ENCODE measurements at places on chromosomes 1 and 21.

DNA sequence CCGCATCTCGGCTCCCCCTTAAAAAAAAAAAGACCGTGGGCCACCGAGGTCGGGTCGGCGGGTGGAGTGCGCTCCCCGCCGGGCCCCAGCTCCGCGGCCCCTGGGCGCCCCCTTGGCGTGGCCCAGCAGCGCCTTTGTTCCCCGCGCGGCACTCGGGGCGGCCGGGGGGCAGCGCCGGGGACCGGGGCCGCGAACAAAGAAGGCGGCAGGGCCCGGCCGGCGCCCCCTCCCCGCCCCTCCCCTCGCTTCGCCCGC lies 571 bp downstream of the MARCKSL1 start:
- no peak for DNase-seq

GRCh38 chr1:159831412-159832141 lies 4.9 kb downstream of the SLAMF8 start:
- DNase-seq = no peak

DNA sequence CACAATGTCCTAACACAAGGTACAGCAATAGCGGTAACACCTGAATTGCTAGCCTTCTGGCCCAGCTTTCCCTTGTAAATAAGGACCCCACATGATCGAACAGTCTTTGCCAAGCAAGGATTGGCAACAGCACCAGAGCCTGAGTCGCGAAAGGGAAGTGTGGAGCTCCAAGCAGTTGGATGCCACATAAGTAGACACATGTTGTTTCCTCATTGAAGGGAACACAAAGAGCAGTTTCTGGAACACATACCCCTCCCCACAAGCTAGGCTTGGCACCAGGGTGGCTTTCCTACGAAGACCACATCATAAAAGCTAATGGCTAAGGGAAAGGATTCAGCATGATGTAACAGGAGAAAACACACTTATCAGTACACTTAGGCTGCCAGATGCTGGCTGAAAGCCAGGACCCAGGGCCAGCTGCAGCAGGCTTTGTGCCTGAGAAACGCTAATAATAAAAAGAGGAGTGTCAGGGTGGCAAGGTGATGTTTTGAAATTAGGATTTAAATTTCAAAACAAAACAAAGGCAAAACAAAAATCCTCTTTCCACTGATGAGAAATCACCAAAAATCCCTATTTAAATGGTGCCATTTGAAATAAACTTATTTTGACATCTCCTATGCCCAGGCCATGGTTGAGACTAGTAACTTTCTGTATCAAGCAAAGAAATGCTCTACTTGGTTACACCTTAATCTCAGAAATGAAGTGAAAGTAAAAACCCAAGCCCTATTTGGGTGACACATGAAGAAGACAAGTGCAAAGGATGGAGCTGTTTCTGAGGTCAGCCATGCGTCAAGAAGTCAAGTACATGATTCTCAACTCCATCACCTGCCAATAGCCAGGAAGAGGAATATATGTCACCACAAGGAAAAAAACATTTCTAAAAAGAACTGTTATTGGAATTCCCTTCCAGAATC lies 11.9 kb upstream of the CPLANE2 start:
- DNase-seq = peak; percentile 75

DNA sequence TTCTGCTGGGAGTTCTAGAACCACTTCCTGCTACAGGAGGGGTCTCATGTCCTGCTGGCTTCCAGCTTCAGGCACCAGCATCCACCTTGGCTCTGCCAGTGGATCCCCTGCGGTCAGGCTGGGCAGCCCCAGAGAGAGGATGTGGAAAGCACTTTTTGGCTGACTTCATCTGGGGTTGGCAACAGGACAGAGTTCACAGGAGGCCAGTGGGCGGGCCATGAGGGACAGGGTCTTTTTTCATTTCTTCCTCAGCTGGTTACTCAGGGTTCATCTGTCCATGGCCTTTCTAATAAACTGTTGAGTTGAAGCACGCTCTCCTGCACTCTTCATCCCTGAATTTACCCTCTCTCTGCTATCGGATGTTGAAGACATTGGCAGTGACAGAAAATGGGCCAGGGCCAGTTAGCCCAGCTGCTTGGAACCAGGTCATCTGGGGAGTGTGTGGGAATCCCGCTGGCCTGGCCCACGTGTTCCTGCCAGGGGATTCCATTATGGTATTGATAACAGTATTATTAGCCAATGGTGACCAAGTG lies 45.2 kb downstream of the RPS6KA1 start:
- DNase-seq = peak; percentile 78

DNA sequence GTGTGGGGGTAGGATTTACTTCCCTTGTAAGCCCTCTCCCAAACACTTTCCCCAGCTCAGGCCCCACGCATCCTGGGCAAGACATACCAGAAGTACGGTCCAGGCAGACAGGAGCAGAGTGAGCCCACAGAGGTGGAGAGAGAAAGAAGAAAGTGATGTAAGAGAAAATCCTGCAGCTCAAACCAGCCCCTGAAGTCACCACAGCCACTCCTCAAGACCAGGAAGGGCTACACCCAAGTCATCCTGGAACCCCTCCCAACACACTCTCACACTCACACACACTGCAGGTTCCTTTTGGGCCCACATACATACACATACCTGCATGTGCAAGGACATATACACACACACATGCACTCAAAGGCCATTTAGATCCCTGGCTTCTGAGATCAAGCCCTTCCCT lies 106.8 kb downstream of the SYT2 start:
- DNase-seq = no peak

DNA sequence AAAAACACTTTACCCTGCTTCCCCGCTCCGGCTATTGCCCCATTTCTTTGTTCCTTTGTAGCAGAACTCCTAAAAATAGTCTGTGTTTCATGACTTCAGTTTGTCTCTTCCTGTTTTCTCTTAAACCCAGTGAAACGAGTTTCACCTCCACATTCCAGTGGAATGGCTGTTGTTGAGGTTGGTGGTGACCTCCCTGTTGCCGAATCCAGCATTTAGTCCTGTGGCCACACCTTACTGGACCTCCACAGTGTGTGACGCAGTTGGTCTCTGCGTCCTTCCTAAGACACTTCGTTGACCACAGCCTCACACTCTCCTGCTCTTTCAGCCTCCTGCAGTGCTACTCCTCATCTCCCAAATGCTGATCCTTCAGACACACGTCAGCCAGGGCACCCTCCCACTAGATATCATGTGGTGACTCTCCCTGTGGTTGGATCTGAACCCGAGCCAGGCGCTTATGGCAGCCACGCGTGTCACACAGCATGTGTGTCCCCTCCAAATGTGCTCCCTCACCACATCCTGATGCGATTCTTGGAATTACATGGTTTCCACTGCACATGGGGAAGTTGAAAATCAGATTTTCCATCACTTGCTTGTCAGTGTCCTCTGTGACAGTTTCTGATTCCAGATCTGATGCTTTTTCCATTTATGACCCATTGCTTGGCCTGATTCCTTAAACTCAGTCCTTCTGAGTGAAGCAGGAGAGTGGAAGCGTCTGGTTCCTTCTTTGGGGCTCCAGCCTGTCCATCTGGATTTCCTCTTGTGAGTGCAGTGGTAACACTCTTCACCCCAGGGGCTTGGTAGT lies 99.1 kb upstream of the ARTN start:
- DNase-seq = peak; percentile 49

DNA sequence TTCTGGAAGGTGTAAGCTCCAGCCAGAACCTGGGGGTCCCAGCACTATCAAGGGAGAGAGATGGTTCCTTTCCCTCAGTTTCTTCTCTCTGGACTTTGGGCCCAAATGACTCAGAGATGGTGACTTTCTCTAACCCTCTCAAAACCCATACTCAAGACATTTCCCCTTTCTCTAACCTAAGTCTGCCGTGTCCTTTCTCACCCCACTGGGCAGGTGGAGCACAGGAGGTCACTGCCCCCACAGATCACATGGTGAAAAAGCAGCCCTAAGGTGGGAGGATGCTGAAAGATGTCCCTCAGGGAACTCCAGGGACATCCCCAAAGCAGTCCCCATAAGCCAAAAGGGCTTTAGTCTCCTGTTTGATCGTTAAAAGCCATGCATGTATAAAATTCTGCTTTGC lies 173.7 kb downstream of the HIVEP3 start:
- no peak for DNase-seq

GRCh38 chr1:109578947-109579443 lies 30.6 kb downstream of the GNAI3 start:
- no peak for DNase-seq

DNA sequence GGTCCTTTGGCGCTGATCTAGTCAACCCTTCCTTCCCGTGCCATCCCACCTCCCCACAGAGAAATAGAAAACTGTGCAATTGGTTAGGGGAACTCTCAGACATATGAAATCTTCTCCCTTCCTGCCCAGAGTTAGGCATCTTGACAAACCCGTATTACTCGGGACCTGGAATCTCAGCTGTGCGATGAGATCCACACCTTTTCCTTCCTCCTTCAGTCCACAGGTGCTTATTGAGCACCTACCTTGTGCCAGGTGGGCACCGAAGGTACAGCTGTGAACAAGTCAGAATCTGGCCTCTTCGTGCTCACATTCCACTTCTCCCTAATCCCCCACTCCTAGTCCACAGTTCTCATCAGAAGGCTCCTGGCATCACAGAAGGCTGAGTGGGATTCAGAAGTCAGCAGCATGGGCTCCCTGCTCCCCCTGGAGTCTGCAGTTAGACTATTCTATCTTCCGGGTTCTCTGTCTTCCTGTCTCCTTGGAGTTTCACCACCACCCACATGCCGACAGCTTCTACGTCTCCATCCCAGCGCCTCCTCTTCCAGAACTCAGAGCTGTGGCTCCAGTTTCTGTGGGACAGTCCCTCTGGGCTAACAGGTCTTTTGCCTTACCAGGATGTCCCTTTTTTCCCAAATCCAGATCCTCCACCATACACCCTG lies 23.0 kb downstream of the KNCN start:
- DNase-seq = peak; percentile 31

DNA sequence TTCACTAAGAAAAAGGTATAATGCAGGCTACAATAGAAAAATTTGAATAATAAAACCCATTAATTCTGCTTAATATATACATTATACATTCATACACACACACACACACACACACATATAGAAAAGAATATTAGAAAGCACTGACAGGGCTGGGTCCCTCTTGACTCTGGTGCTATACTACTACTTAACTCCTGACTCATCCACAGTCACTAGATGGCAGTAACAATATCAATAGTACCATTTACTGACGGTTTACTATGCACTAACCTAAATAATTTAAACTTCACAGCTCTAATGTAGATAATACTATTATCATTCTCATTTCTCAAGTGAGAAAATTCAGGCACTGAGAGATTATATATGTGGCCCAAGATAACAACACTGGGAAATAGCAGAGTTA lies 87.5 kb downstream of the COP1 start:
- DNase-seq = peak; percentile 25

DNA sequence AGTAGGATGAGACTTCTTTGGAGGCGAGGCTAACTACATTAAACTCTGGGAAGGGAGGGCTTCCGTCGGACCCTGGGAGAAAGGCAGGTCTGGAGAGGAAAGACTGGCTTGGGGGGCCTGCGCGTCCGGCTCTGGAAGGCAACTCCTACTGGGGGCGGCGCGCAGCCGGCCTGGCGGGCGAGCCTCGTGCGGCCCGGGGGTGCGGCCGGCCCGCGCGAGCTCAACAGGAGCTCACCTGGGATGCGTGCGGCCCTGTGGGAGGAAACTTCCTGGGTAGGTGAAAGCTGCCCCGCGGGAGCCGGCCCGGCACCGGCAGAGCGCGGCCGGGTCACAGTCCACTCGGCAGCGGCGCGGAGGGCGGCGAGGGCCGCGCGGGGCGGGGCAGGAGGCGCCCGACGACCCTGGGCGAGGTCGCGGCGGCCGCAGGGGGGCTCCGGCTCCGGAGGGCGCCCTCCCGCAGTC lies 449 bp downstream of the EPS15 start:
- peak; percentile 25 for DNase-seq

DNA sequence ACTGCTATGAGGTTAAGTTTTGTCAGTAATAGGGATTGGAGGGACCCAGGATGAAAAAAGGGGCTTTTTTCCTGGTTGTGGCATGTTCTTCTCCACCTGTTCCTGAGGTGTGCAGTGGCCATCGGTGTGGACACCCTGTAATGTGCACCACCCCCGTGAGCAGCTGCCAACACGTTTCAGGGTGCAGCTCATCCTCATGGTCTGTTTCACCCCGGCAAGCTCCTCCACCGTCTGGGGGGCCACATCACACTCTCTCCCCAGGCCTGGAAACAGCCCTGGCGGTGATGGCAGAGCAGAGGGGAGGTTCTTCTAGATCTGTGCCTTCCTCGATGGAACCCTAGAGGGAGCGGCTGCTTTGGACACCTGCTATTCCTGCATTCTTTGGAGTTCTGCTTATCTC lies 435.4 kb downstream of the MATN1 start:
- DNase-seq = no peak

DNA sequence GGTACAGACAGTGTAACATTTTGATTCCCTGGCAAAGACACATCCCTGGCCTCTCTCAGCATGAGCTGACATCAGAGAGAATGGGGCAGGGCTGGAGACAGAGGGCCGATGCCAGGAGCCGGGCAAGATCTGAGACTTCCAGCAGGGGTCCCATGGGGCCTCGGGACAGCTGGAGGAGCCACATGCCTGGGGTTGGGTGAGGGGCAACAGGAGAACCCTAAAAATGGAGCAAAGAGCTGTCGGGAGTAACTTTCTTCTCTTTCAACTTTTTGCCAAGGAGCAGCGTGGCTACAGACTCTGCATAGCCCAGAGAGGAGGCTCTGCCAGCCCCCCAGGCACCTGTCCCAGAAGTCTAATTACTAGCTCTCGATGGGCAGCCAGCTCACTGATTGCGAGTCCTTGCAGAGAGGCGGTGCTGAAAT lies 130.8 kb downstream of the LACTBL1 start:
- no peak for DNase-seq

GRCh38 chr21:16078382-16078781 lies 348.6 kb downstream of the USP25 start:
- no peak for DNase-seq

GRCh38 chr1:193533853-193534252 lies 347.4 kb upstream of the B3GALT2 start:
- peak; percentile 4 for DNase-seq

- DNase-seq = no peak
These were observed 94.1 kb downstream of the ADARB1 start for GRCh38 chr21:45168522-45168921.

DNA sequence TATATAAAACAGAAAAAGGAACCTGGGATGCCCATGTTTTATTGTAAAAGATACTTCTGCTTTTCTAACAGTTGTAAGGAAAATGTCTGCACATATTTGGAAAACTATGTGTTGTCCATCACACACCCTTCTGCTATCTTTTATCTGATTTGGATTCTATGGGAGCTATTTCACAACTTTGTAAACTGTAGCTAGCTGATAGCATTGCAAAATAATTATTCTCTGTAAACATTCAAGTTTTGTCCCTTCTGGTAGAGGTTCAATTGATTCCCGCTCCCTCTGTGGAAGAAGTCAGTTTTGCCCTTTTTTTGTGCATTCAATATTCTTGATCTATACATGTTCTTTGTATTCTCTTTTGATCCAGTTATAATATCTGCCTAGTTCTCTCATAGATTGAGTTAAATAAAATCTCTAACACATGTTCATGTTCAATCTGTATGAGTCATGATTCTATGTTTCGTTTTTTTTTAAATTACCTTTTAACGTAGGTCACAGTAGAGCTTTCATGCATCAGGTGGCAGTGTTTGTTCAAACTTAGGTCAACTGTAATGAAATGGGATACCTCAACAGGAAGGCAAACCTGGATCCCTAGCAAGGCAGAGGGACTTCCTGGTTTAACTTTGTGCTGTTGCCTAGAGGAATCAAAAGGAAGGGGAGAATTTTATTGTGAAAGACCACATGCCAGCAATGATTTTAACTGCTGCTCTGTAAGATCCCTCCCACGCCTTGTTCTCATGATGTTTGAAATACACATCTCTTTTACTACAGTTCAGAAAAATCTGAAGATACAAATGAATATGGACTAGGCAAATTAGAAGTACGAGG lies 26.0 kb upstream of the BCL9 start:
- DNase-seq = peak; percentile 29

GRCh38 chr1:158149577-158150269 lies 31.0 kb upstream of the CD1D start:
- peak; percentile 99 for DNase-seq

- peak; percentile 85 for DNase-seq
These were observed 37.1 kb upstream of the DOCK7 start for GRCh38 chr1:62725255-62725654.
